Thymus (tissue), 14 donors: ENCODE measurements at places on chromosomes 5 and 9. TPM values are rescaled to one million over a fixed set of nuclear protein-coding genes. Genes with fewer than 3 reads are reported as not detected.

The C9orf50 gene
- total RNA-seq, result 0.05 TPM

The FSD1L gene
- total RNA-seq, result 2.5 TPM

The WDR38 gene
- total RNA-seq, result 0.14 TPM

The PCDHGC5 gene
- 0.19 TPM for total RNA-seq

The LCN1 gene
- 0.19 TPM for total RNA-seq

The IRX2 gene
- total RNA-seq, result 0.38 TPM

The ZCCHC9 gene
- 32.1 TPM for total RNA-seq

The ADAMTSL1 gene
- 2.3 TPM for total RNA-seq

The NMUR2 gene
- 0.05 TPM for total RNA-seq

The TOPORS gene
- 22.1 TPM for total RNA-seq

The OLFML2A gene
- total RNA-seq, result 2.9 TPM

The TEX48 gene
- total RNA-seq, result not detected

The ZCCHC7 gene
- 22.6 TPM for total RNA-seq

The OR13C2 gene
- not detected for total RNA-seq

The OTULINL gene
- 14.9 TPM for total RNA-seq

The LRRTM2 gene
- total RNA-seq, result 0.57 TPM

The FYB1 gene
- 71.8 TPM for total RNA-seq

The SPATA31D4 gene
- total RNA-seq, result not detected

The GABRA1 gene
- total RNA-seq, result 2.7 TPM

The HTR1A gene
- total RNA-seq, result not detected

The HDAC3 gene
- 55.0 TPM for total RNA-seq

The KCTD16 gene
- total RNA-seq, result 0.09 TPM

The GCNT4 gene
- total RNA-seq, result 22.9 TPM

The FAM78A gene
- 19.6 TPM for total RNA-seq

The GKAP1 gene
- total RNA-seq, result 14.3 TPM

The STK32A gene
- 0.14 TPM for total RNA-seq

The SHOC1 gene
- total RNA-seq, result under 0.01 TPM

The SLC23A1 gene
- total RNA-seq, result 1.1 TPM

The TAF1L gene
- not detected for total RNA-seq

The ARID3C gene
- 0.09 TPM for total RNA-seq

The FOXD4L5 gene
- total RNA-seq, result 0.09 TPM

The FBXL7 gene
- total RNA-seq, result 0.90 TPM

The PAPPA gene
- total RNA-seq, result 0.28 TPM

The MYOZ3 gene
- total RNA-seq, result 0.47 TPM
